ENCODE measurements at places on chromosomes 2 and 18.

DNA sequence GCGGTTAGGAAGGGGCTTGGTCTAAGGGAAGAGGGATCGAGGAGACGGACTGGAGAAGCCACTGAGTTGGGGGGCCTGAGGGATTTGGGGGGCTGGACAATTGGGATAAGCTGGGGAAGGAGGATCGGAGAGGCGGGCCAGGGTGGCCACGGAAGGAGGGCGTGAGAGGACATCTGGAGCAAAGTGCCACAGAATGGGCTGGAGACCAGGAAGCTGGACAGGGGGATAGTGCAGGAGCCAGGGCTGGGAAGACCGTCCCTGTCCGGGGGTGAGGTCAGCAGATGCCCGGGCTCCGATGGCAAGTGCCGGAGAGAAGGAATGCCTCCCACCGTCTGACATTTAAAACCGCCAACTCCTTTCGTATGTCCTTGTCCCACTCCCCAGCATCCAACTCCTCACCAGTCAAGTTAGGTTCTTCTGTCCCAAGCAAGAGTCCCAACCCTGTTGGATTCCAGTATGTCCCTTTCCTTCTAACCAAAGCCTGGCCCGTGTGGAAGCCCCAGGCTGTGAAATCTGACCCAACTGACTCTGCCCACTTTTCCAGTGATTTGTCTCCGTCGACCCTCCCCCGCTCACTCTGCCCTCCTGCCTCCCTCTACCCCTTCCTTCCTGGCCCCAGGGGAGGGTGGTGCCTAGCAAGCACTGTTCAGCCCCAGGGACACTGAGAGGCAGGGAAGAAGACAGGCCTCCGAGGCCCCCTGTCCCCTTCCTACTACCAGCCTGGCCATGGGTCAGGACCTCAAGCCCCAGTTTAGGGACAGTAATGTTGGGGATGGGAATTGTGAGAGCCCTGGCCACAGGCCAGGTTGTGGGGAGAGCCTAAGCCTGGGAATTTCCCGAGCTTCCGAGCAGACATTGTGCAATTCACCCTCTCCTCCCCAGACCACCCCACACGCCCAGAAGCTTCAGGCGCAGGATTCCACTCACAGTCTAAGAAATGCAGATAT lies 31.5 kb upstream of the TMBIM1 start:
- DNase-seq: peak; percentile 60

DNA sequence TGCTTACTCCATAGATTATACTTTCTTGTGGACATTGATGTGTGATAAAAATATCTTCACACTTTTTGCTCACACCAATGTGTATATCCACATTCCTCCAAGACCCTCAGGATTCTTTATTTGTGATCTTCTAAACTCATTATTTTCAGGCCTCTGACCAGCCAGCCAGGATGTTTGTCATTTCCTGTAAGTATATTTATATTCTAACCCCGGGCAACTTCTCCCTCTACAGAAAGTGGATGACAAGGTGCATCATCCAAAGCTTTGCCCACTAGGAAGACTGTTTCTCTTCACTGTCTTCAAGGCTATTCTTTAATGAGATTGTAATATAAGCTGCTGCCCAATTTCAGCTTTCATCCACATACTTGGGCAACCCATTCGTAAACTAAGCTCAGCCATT lies 3.6 kb upstream of the CWC22 start:
- no peak for DNase-seq

DNA sequence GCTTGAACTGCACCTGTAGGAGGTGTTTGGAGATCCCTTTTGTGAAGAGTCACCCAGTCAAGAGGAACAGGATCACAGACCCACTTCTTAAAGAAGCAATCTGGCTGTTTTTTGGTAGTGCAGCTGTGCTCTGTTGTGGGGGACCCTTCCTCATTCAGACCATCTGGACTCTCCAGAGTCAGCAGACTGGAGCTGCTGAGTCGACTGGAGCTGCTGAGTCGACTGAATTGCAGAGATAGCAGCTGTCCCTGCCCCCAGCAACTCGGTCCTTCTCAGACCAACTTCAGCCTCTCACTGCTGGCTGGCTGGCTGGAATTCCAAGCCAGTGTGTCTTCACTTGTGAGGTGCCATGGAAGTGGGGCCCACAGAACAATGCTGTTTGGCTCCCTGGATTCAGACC lies 56.8 kb downstream of the GTF3C3 start:
- no peak for DNase-seq

GRCh38 chr2:219155054-219155644 lies 5.5 kb downstream of the NHEJ1 start:
- peak; percentile 81 for DNase-seq

DNA sequence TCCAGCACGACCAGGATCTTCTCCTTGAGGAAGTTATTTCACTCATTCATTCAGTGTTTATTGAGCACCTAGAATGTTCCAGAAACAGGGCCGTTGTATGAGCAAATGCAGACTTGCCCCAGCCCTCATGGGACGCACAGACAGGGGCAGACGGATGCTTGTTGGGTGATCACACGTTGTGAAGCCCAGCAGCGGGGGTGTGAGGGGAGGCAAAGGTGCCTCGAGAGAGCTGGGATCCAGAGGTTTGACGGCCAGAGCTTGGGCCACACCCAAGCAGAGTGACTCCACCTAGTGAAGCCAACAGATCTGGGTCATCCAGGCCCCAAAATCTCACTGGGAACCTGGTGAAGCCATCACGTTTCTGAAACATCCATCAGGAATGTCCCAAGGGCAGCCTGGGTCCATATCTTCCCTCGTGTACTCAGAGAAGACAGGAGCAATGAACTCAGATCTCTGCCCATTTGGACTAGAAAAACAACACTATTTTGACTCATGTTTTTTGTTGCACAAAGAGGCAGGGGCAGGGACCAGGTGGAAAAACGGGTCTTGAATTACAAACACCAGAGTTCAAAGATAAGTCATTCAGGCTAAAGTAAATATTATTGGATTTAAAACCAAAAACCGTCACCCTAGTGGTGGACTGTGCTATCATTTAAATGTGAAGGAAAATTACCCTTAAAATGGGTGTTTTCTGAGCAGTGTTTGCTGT lies 54.9 kb upstream of the RBM44 start:
- DNase-seq: peak; percentile 10

Data from NCI-H69 (cell line).